ENCODE measurements at places on chromosomes 5 and 9.

- DNase-seq = no peak
Measured at GRCh38 chr5:3161672-3162071, 410.2 kb upstream of the IRX2 start.

GRCh38 chr5:158406884-158407823 is 548.2 kb upstream of the CLINT1 start:
- no peak for DNase-seq

DNA sequence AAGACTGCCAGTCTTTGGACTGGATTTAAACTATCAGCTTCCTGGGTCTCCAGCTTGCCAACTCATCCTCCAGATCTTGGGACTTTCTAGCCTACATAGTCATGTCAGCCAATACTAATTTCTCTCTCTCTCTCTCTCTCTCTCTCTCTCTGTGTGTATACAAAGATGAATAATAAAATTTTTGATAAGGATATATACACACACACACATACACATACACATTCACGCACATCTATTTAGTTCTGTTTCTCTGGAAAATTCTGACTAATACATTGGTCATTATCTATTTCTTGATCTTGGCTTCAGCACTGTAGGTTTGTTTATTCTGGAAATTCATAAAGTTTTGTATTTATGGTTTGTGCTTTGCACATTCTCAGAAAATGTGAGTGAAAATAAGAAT is 1606.2 kb upstream of the NUDT12 start:
- DNase-seq = no peak

- DNase-seq = no peak
Measured at GRCh38 chr9:131082774-131083512, 13.4 kb upstream of the AIF1L start.

DNA sequence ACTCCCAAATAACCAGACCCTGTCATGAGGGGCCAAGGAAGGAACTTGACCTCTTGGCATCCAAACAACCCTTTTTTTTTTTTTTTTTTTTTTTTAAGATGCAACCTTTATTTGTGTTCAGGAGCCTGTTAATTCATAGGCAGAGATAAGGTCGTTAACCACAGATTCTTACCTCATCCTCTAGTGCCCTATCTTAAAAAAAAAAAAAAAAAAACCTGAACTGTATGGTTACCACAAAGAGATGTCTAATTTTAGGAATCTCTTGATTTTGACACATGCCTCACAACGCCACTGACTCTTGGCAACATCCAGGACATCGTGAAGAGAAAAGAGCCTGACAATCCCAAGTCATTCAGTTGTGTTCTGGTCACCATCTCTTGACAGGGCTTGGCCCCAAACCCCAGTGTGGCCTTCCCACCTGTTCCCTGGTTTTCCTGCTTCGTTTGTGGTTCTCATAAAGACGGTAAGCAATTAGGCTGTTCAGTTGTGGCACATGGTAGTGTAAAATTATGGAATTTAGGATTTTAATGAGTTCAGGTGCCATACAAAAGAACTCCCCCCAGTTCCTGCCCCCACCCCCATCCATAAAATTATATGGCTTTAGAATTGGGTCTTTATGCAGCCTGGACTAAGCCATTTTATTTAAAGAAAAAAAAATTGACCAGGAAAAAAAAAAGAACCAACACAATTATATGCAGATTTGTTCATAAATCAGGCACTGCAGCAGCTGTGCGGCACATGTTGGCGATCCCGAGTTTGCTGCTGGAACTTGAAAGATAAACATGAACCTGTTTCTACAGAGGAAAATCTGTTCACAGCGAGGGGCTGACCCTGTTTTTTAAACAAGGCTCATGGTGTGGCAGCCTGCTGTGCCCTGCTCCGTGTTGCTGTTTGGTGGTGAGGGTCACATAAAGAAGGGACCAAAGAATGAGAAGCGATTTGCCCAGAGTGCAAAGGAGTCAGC is 267.8 kb upstream of the CLINT1 start:
- no peak for DNase-seq

DNA sequence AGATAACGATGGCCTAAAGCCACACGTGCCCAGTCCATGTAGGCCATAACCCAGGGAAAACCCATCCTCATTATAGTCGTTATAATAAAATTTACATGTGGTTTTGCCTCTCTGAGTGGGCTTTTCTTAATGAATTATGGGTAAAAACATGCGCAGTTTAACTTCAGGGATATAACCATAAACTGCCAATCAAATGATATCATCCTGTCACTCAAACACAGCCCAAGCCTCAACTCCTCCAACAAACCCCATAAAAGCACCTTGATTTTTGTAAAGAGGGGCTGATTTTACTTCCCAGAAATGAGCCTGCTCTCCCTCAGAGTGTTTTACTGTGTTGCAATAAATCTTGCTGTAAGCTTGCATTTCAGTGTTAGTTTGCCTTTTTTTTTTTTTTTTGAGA is 15.8 kb upstream of the SETX start:
- DNase-seq = no peak

DNA sequence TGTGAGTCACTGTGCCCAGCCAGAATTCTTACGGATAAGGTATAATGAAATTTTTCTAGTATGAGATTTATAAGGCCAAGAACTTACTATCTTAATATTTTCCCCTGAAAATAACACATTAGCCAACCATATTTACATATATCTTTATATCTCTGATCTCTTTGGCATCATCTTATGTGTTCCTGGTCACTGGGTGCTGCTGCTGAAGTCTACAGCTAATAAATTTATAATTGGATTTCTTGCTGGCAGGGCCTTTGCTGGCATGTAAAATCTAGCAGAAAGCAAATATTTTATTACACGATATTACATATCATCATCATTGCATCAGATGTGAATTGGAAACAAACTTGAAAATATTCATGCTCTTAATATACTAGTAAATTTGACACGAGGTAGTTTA is 590.7 kb downstream of the ANXA1 start:
- no peak for DNase-seq
